ENCODE measurements at places on chromosomes 11 and 22. TPM values are rescaled to one million over a fixed set of nuclear protein-coding genes. Genes with fewer than 3 reads are reported as not detected.

The CXCR5 gene
- total RNA-seq = not detected

The TMEM41B gene
- total RNA-seq = 35.9 TPM

The CEND1 gene
- 0.78 TPM for total RNA-seq

The TEAD1 gene
- 55.0 TPM for total RNA-seq

The SOX10 gene
- total RNA-seq = not detected

The OR51B5 gene
- not detected for total RNA-seq
